ENCODE measurements at places on chromosomes 1 and 21.

DNA sequence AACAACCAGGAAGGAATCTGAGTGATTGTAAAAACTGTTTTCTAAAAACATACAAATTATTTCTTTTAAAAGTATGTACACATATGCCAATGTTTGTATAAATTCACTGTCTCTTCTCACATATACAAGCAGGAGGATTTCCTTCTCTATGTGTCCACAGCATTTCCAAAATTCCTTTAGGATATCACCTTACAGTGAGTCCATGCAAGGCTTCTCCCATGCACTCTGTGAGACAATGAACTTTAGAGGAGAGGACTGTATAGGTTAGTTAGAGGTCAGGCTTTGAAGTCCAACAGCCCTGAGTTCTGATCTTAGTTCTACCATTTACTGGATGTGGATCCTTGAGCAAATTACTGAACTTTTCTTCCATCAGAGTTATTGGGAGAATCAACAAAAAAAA, 34.1 kb upstream of the USH2A start:
- no peak for DNase-seq

- no peak for DNase-seq
Observed at GRCh38 chr1:201731142-201731541, 97.8 kb upstream of the IPO9 start.

GRCh38 chr1:93021539-93022134, 57.4 kb upstream of the MTF2 start:
- DNase-seq = no peak

DNA sequence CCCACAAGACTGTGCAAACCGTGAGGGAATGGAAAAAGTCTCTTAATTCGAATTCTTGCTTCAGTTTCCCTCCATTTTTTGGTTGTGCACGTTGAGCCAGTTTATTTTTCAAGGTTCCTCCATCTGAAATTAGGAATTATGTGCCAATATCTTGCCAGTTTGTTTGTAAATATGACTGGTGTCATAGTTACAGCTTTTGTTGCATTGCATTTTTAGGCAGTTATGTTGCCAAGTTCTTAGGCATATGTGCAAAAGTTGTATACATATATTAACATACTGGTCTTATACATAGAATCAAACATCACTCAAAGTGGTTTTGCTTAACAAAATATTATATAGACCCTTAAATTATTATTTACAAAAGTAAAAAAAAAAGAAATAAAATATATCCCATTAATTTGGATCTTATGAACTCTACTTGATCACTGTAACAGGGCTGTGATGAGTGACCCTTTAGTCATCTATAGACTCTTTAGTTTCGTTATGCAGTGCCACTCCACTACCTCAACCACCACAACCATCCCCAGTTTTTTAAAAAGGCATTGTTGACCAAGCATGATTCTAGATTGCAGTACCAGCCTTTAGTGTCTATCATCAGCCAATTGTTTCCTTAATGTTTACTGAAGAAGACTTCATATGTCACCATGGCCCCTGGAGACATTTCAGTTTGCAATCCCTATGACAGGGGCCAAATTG, 20.9 kb upstream of the DYNLT5 start:
- DNase-seq = no peak

- DNase-seq = no peak
Observed at GRCh38 chr21:45876381-45877170, 105.0 kb upstream of the COL6A1 start.

DNA sequence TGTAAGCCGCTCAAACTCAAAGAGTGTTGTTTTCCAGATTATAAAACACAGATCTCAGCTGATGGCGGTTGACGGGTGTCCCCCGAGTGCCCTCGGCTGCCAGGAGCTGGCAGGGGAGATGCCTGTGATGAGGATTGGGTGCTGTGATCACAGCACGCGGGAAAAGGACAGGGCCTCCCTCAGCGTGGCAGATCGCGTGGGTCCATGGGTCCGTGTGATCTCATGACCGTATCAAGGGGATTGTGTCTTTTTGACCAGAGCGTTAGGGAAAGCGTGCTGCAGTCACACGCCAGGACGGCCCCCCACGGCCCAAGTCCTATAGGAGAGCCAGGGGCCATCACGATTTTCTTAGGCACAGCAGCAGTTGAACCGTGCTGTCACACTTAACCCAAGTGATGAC, 51.9 kb downstream of the PDE9A start:
- no peak for DNase-seq

GRCh38 chr1:234900595-234900994, 228.0 kb downstream of the TOMM20 start:
- DNase-seq = no peak

DNA sequence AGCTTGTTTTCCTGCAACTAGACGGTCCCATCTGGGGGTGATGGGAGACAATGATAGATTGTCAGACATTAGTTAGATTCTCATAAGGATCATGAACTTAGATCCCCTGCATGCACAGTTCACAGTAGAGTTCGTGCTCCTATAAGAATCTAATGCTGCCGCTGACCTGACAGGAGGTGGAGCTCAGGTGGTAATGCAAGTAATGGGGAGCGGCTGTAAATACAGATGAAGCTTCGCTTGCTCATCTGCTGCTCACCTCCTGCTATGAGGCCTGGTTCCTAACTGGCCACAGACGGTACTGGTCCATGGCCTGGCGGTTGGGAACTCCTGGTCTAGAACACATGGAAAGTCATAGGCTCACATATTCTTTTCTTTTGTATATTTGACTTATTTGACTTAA, 42.0 kb downstream of the NIBAN1 start:
- DNase-seq = no peak

- DNase-seq = peak; percentile 42
Observed at GRCh38 chr1:114756949-114757454, 782 bp downstream of the CSDE1 start.

GRCh38 chr1:63960326-63960725, 186.5 kb downstream of the ROR1 start:
- no peak for DNase-seq

GRCh38 chr1:29125788-29126187, 2.1 kb upstream of the TMEM200B start:
- no peak for DNase-seq

- peak; percentile 37 for DNase-seq
Observed at GRCh38 chr1:155910621-155911121, 478 bp downstream of the RIT1 start.
